NCI-H82 (cell line): ENCODE measurements at places on chromosomes 2 and 18.
A peak's percentile ranks its signal among the peaks of the same experiment; 100 is the strongest.

DNA sequence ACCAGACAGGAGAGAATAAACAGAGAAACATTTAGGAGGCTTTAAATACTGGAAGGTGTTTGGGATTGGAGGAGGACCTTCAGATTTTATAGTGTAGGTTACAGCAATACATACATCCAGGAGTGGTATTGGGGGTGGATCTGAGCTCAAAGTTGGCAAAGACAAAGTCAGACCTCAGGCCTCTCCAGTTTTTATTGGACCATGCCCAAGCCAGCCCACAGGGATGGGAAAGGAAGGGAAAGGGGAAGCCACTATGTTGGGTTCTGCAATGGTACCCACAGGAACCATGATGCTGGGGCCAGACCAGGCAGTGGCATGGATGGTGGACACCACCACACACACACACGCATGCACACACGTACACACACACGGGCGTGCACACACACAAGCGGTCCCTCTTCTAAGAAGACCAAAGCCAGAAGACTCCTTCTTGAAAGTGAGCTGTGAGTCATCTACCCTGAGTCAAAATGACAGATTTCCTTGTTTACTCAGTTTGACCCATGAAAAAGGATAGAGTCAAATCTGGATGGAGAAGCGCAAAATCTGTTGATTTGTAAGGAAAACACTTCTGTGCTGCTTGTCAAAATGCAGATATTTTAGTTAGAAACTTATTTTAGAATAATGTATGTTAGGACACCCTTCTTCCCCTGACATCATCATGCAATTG lies 87.9 kb downstream of the TRABD2A start:
- DNase-seq: no peak

GRCh38 chr18:44715842-44716241 lies 35.2 kb downstream of the SETBP1 start:
- DNase-seq: peak; percentile 58

- no peak for DNase-seq
Observed at GRCh38 chr2:8118940-8119781, 562.7 kb upstream of the ID2 start.

DNA sequence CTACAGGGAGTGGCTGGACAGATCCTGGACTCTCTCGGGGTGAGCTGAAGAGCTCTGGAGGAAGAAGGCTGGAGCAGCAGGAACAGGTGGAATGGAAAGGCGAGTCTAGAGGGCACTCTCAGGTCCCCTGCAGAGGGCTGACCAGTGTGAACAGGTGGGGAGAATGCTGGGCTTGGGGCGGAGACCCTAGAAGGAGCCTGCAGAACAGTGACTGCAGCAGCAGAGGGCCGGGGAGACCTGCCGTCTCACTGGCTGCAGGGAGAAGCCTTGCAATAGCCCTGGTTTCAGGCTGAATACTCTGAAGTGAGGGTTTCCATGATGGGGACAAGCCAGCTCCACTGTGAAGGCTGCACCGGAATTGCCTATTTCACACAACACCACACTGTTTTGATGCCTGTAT lies 626.7 kb upstream of the SALL3 start:
- DNase-seq: no peak

DNA sequence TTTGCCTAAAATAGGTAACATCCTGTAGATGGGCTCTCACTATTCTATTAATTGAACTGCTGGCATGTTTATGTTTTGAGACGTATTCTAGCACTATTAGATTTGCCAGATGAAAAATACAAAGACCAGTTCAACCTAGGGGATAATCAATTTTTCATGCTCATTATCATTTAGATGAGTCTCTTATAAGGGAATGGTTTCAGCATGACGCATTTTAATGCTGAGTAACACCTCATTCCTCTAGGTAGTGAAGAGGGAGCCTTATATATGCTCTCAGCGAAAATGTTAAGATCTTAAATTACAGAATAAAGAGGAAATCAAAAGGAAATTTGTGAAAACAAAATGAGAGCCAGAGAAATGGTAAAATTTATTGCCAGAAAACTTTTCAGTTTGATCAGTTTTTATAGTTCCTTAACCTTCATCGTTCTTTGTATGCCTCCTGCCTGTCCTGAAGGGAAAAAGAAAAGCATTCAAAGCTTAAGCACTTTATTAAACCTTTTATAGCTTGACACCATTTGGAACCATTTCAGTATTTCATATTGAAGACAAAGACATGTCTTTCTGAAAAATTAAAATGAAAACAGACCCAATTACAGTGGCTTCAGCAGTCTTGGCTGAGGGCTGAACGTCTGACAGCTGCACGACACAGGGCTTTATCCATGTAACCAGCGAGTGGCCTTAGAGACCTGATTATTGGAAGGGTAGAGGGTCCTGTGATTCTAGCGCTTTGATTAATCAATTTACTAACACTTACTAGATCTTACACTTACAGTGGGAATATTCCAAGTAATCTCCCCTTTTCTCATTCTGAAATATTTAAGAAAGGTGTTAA lies 112.8 kb downstream of the ADCYAP1 start:
- peak; percentile 76 for DNase-seq

DNA sequence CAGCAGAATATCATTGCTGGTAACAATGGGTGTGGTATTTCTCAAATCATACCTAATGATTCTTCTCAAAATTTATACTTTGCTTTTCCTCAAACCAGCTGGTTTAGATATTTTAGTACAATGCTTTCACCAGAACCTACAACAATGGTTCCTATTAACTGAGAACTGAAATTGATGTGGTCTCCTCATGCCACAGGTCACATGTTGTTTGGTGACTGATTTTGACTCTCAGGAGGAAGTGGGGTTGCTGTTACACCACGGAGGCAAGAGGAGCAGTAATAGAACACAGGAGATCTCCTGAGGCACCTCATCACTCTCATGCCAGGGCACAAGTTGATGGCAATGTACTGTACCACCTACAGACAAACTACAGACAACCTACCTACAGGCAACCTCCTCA lies 3.0 kb upstream of the CEP68 start:
- DNase-seq: no peak

DNA sequence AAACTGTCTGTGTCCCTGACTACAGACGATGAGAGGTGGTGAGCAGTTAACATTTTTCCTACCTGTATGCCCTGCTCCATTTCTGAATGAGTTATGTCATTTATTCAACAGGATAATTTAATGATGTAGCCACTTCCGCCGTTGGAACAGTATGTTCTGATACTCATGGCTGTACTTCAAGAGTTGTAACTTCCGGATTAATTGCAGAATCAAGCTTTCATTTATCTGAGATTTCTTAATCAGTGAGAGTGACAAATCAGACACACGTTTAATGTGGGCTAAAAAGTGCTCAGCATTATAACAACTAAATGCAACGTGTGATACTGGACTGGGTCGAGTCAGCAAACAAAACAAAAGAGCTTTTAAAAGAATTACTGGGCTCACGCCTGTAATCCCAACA lies 107.7 kb downstream of the KCTD1 start:
- no peak for DNase-seq

DNA sequence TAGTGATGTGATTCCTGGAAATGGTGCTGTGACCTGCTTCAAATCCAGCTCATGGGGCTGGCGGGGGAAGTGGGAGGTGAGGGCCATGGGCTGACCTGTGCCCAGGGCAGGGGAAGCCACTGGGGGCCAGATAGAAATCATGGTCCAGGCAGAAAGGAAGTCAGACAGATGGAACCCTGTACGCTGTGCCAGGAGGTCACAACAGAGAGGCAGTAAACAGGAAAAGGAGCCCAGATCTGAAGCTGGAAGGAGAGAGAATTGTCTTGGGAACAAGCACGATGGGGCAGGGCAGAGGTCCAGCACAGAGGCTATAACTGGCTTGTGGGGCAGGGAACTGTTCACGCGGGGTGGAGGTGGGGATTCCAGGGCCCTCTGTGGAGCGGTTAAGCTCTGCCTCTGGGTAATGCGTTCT lies 76.0 kb downstream of the RNF144A start:
- DNase-seq: peak; percentile 43
